Hepatic stellate cell (primary cell): ENCODE measurements at places on chromosomes 6 and 20.
A peak's percentile ranks its signal among the peaks of the same experiment; 100 is the strongest.

DNA sequence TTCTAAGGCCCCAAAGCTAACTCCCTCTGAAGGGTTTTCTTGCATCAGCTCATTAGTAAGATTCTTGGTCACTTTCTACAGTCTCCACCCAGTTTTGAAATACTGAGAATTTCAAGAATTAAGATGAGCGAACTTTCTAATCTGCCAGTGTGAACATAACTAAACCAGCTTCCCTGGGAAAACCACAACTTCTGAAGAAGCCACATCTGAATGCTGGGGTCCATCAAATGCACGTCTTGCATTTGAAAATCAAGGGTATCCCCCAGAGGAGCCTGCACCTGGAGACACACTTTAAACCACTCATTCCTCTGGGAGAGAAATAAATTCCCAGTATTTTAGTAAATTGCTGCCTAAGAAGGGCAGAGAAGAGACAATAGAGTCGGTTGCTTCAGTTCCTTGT is 292.1 kb upstream of the CDH4 start:
- no peak for DNase-seq

GRCh38 chr6:37089783-37090182 is 80.2 kb upstream of the PIM1 start:
- no peak for DNase-seq

- DNase-seq: no peak
Observed at GRCh38 chr6:95841560-95841959, 174.2 kb upstream of the FUT9 start.

GRCh38 chr20:37362821-37363220 is 16.9 kb downstream of the SRC start:
- no peak for DNase-seq

DNA sequence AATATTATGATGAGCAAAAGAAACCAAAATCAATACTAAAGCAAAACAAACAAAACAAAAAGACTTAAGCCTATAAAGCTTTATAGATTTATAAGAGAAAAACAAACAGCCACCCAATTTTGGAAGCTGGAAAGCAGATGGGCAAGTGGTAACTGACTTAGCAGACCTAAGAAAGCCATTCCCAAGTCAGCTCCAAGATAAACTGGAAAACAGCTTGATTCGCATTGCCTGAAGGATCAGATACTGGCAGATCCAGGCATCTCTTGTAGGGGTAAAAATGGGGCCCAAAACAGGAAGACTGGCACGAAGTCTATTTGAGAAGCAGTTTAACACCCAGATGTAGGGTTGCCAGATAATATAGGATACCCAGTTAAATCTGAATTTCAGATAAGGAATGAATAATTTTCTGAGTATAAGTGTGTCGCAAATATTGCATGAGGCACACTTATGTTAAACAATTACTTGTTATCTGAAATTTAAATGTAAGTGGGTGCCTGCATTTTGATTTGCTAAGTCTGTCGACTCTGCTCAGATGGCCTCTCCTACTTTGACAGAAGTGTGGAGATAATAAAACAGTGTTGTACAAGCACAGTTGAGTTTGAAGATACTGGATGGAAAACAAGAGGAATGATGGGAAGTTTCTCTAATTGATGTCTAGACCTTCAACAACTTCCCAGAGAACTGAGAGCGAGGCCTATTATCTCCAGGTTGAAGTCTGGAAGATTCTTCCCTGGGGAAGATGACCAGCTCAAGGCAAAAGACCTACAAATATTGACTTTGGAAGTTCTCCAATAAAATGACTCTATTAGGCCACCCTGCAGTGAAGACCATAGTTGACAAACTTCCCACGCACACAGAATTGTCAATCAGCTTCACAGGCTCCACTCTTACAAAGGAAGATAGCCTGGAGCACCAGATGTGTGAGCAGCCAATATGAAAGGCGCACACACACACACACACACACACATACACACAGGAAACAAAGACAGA is 113.4 kb downstream of the FAM50B start:
- no peak for DNase-seq

DNA sequence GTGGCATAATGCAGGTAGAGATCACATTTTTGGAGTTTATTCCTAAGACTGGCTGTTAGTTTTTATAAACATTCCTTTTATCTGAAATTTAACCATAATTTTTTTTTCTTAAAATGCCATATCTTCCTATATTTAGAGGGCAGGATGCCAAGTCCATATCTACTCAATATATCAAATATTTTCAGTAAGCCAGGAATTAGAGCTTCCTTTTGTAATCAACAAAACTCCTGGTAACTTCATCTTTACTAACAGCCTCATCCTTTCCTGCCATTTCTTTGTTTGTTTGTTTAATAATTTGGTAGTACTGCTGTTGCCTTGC is 136.3 kb downstream of the OLIG3 start:
- no peak for DNase-seq

GRCh38 chr20:14709439-14709838 is 372.0 kb upstream of the FLRT3 start:
- DNase-seq: no peak

DNA sequence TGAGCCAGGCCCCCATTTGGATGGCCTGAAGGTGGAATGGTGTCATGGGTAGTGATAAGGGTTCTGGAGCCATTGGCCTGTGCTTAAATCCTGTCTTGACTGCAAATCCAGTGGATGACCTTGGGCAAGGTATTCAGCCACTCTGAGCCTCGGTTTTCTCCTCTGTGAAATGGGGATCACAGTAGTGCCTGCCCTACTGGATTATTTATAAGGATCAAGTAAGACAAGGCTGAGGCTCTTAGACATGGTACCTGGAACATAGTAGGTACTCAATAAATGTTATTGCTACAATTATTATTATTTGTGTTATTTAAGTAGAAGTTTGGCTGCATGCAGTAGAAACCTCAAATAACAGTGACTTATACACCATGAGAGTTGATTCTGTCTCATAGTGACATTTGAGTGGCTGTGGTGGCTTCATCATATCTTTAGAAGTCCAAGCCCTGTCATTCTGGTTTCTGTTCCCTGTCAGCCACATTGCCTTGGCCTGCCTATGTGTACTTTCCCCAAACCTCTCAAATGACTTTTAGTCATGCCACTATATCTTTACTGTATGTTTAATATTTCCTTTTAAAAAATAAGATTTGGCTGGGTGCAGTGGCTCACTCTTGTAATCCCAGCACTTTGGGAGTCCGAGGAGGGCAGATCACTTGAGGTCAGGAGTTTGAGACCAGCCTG is 37.6 kb upstream of the CHMP4B start:
- no peak for DNase-seq

DNA sequence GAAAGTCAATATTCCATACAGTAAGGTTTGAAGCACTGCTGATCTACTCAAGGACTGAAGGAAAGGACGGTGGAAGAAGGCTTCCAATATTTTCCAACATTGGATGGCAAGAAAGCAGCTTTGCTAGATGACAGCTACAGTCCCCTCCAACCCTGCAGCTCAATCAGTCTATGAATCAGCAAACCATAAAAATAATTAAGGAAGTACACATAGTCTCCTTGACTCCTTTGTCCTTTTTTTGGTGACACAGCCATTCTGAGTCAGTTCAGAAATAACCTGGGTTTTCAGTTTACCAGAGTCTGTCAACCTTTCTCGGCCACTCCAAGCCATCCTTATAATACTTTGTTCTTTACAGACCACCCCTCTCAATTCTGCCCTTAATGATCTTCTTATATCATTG is 232.5 kb downstream of the IBTK start:
- no peak for DNase-seq

- no peak for DNase-seq
Observed at GRCh38 chr20:46063652-46064054, 26.1 kb downstream of the NCOA5 start.

DNA sequence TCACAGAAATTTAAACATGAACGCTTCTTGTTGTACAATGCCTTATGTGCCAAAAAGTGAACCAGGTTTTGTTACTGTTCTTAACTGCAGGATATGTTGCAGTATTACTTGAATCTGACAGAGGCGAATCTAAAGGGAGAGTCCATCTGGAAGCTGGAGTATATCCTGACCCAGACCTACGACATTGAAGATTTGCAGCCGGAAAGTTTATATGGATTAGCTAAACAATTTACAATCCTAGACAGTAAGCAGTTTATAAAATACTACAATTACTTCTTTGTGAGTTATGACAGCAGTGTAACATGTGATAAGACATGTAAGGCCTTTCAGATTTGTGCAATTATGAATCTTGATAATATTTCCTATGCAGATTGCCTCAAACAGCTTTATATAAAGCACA is 19.9 kb downstream of the SMPDL3A start:
- DNase-seq: no peak

DNA sequence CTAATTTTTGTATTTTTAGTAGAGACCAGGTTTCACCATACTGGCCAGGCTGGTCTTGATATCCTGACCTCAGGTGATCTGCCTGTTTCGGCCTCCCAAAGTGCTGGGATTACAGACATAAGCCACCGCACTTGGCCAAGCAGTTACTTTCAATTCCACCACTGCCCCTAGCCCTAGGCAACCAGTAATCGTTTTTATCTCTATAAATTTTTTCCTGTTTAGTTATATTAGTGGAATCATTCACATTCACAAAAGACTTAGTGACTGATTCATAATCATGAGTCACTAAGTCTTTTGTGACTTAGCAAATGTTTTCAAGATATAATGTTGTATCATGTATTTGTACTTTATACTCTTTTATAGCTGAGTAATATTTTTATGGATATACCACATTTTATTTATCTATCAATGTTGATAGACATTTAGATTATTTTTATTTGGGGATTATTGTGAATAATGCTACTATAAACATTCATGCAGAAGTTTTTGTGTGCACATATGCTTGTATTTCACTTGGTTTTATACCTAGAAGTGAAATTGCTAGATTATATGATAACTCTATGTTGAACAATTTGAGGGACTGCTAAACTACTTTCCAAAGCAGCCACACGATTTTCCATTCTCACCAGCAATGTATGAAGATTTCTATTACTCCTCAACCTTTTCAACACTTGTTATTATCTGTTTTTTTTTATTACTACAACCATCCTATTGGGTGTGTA is 421.4 kb upstream of the ID4 start:
- peak; percentile 22 for DNase-seq

DNA sequence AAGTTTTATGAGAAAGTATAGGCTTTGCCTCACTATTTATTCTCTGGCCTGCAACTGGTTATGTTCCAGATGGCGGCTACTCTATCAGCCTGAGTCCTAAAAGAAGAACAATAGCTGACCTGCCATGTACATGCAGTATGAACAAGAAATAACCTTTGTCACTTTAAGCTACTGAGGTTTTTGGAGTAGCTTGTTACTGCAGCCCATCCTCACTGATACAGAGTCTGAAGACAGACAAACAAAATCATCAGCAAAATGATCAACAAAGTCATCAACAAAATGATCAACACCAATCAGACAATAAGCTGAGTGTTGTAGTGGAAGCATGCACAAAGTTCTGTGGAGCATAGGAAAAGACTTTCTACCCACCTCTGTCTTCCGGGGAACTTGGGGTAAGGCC is 82.5 kb downstream of the PLCG1 start:
- no peak for DNase-seq

DNA sequence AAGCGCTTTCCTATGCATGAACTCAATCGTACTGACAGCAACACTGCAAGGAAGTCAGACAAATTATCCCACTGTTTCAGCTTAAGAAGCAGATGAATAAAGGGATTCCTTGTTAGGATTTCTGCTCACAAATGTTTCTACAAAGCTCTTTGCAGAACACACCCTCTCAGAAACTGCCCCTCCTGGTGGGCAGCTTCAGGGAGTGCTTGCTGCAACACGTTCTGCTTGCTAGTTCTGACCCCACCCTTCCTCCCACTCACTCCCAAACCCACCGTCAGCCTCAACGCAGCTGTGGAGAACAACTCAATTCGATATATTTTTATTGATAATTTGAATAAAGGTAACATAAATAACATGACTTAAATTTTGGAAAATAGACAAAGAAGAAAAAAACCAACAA is 250.8 kb upstream of the PRDM1 start:
- DNase-seq: no peak

GRCh38 chr6:13099771-13100170 is 228.6 kb downstream of the TBC1D7 start:
- no peak for DNase-seq

- no peak for DNase-seq
Observed at GRCh38 chr6:17397764-17398194, 4.4 kb downstream of the CAP2 start.

DNA sequence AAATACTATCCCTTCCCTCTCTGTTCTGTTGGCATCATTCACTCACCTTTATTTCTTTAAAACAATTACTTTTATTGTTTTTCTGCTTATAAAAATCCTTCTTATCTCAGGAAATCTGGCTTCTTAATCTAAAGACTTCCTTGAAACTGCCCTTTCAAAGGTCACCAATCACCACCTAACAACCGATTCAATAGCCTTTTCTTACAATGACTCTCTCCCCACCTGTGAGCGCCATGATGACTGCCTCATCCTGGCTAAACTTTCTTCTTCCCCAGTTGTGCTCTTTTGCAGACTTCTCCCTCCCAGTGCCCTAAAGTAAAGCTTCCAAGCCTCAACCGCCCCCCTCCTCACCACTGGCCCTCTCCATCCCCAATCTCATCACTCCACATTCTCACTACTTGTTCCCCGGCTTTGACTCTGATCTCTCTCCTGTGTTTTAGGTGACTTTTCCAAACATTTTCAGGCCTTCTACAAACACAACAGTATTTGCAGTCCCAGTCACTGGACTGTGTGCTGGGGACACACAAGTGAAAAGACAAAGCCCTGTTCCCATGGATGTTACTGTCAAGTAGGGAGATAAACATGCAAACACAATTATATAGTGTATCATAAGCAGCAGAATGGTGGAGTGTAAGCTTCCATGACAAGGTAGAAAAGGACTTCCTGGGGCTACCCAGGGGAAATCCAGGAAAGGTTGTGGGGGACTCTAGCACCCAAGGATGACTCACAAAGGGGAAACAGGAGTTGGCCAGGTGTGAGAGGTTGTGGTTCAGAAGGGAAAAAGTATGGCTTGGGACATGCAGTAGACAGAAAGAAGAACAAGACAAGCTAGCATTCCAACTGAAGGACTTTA is 12.8 kb downstream of the NHSL1 start:
- DNase-seq: no peak

DNA sequence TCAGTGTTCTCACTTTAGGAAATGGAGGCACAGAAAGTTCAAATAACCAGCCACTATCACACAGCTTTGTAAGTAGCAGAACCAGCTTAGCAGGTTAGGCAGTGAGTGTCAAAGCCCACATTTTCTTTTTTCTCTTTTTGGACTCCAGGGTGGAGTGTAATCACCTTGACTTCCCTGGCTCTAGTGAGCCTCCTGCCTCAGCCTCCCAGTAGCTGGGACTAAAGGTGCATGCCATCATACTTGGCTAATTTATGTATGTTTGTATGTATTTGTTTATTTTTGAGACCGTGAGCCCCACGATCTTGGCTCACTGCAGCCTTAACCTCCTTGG is 7.8 kb upstream of the NCOA3 start:
- DNase-seq: no peak

DNA sequence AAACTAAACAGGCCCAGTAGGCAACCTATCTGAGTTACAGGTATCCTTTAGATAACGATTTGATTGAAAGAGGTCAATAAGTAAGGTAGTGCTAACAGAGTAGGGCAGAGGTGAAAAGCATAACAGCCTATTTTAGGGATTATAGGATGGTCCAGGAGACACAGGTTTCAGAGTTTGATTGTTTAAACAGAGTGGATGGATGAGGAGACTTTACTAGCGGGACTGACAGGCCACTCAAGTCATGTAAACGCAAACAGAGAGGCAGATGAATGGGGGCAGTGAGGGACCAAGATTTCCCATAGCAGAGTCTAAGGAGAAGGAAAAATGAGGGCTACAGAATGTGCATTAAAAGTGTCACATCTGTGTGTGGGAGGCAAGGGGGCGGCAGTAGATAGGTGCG is 4.8 kb downstream of the NEDD9 start:
- no peak for DNase-seq

- DNase-seq: peak; percentile 46
Observed at GRCh38 chr6:136226027-136226673, 24.0 kb downstream of the MTFR2 start.
